ENCODE measurements at places on chromosomes 3 and 15. TPM values are rescaled to one million over a fixed set of nuclear protein-coding genes. Genes with fewer than 3 reads are reported as not detected.

The COMMD2 gene
- 22.4 TPM for total RNA-seq

The OR4F15 gene
- total RNA-seq = not detected

The CRYGS gene
- 1.0 TPM for total RNA-seq

The SV2B gene
- 1.6 TPM for total RNA-seq

The SERINC4 gene
- total RNA-seq = under 0.01 TPM

The TEX55 gene
- total RNA-seq = not detected

The GP5 gene
- total RNA-seq = under 0.01 TPM

The DPPA2 gene
- not detected for total RNA-seq

The SSUH2 gene
- 0.52 TPM for total RNA-seq

The SPPL2A gene
- 33.4 TPM for total RNA-seq

The FAM81A gene
- 0.52 TPM for total RNA-seq

The RTP4 gene
- total RNA-seq = 1.0 TPM

The UROC1 gene
- total RNA-seq = not detected

The GADL1 gene
- 25.1 TPM for total RNA-seq

The SCAANT1 gene
- total RNA-seq = not detected

The CHL1 gene
- total RNA-seq = 9.9 TPM

The ATP2B2 gene
- 3.7 TPM for total RNA-seq

The ST3GAL6 gene
- 14.1 TPM for total RNA-seq

The PP2D1 gene
- total RNA-seq = not detected

The CX3CR1 gene
- 3.1 TPM for total RNA-seq

All from skeletal muscle tissue (tissue), 5 donors.